ENCODE measurements at places on chromosomes 11 and 22.

DNA sequence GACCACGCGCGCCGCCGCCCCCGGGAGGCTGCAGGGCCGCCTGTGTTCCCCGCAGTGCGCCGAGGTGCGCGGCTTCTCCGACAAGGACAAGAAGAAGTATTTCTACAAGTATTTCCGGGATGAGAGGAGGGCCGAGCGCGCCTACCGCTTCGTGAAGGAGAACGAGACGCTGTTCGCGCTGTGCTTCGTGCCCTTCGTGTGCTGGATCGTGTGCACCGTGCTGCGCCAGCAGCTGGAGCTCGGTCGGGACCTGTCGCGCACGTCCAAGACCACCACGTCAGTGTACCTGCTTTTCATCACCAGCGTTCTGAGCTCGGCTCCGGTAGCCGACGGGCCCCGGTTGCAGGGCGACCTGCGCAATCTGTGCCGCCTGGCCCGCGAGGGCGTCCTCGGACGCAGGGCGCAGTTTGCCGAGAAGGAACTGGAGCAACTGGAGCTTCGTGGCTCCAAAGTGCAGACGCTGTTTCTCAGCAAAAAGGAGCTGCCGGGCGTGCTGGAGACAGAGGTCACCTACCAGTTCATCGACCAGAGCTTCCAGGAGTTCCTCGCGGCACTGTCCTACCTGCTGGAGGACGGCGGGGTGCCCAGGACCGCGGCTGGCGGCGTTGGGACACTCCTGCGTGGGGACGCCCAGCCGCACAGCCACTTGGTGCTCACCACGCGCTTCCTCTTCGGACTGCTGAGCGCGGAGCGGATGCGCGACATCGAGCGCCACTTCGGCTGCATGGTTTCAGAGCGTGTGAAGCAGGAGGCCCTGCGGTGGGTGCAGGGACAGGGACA is 2.7 kb downstream of the NLRP6 start:
- DNase-seq: no peak

- DNase-seq: no peak
Measured at GRCh38 chr11:132101881-132102280, 731.5 kb downstream of the NTM start.

DNA sequence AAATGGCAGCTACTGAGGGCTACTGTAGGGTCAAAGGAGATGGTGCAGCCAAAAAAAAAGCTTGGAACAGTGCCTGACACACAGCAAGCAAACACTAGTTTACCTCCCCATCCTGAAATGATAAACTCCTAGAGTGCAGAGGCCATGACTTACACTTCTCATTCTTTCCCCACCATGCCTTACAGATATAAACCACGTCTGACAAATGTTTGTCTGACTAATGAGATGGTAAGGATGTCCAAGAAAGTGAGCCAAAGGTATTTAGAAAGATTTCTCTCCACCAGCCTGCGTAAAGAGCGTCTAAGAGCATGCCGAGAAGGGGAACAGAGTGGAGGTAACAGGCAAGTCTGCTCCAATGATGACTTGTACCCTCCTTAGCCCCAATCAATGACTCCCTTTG is 99.0 kb downstream of the LARGE1 start:
- DNase-seq: no peak

GRCh38 chr11:2272946-2273280 is 2.5 kb upstream of the ASCL2 start:
- DNase-seq: no peak

DNA sequence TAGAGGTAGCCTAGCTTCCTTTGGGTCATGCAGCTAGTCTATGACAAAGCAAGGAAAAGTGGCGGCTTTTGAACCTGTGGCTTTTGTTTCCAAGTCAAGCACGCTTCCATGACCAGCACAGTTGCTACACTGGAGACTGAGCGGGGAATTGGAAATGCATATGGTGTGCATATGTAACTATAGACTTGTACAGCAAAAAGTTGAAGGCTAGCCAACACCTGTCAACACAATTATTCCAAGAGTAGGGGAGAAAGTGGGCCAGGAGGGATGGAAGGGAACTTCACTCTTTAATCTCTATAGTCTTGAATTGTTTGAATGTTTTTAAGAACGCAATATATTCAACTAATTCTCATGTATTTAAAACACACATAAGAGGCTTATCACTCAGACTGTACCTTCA is 218.5 kb upstream of the CADM1 start:
- DNase-seq: no peak

DNA sequence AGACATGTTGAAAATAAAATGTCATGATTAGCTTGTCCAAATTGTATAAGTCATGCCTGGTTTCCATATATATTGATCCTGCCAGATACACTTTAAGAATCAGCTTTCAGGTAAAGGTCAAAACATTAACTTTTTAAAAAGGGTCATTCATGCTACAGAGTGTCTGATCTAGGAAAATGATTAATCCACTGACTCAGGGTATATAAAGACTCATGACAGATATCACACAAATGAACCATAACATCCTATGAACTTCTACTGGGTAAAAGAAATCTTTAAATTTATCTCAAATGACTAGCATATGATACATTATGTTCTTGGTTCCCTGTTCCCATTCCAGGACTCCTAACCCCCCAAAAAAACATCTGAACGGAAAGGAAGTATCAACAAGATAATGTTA is 11.7 kb downstream of the MRTFA start:
- no peak for DNase-seq

DNA sequence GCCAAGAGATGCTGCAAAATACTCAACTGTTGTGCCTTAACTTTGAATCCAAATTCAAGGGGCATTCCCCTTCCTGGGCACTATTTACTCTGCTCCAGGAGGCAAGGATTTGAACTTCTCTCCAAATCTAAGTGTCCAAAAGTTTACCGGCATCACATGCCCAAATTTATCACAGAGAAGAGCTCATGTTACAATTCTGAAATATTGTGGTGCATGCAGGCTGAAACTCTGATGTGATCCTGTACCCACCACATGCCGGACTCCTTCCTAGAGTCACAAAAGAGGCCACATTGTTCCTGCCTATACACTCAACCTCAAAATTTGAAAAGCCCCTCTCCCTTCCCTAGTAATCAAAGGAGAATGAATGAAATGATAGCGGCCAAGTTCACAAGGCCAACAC is 1.3 kb downstream of the TRAF6 start:
- no peak for DNase-seq

GRCh38 chr22:50612168-50612527 is 11.6 kb downstream of the MAPK8IP2 start:
- no peak for DNase-seq

GRCh38 chr11:27196203-27196897 is 155.7 kb downstream of the BBOX1 start:
- DNase-seq: no peak

DNA sequence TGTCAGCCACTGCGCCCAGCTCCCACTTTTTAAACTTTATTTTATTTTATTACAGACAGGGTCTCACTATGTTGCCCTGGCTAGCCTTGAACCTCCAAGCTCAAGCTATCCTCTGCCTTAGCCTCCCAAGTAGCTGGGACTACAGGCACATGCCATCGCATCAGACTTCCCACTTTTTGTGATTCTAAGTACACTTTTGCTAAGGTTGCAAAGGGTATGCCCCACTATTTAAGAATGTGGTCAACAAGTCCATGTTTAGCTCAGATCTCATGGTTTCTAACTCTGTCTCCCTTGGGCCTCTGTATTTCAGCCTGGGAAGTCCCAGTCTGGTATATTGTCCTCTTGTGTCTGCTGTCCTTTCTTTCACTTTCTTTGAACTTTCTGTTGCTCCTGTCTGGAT is 35.3 kb downstream of the EXPH5 start:
- no peak for DNase-seq

GRCh38 chr11:125117429-125117828 is 6.0 kb upstream of the TMEM218 start:
- DNase-seq: no peak

DNA sequence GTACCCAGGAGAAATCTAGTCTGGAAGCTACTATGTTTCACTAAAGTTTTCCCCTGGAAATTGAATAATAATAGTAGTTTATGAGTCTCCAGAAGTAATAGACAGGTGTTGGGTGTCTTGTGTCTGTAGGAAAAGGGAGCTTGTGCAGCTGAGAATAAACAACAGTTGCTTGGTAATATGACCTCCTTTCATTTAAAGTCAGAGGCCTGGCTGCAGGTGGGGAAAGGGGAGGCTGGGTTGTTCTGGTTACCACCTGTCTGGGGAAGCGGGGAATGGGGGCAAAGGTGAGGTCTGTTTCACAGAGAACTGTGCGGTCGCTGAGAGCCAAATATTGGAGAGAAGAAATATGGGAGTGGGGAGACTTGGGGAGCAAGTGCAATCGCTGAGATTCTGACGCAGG is 3.3 kb upstream of the GRAMD1B start:
- DNase-seq: no peak

DNA sequence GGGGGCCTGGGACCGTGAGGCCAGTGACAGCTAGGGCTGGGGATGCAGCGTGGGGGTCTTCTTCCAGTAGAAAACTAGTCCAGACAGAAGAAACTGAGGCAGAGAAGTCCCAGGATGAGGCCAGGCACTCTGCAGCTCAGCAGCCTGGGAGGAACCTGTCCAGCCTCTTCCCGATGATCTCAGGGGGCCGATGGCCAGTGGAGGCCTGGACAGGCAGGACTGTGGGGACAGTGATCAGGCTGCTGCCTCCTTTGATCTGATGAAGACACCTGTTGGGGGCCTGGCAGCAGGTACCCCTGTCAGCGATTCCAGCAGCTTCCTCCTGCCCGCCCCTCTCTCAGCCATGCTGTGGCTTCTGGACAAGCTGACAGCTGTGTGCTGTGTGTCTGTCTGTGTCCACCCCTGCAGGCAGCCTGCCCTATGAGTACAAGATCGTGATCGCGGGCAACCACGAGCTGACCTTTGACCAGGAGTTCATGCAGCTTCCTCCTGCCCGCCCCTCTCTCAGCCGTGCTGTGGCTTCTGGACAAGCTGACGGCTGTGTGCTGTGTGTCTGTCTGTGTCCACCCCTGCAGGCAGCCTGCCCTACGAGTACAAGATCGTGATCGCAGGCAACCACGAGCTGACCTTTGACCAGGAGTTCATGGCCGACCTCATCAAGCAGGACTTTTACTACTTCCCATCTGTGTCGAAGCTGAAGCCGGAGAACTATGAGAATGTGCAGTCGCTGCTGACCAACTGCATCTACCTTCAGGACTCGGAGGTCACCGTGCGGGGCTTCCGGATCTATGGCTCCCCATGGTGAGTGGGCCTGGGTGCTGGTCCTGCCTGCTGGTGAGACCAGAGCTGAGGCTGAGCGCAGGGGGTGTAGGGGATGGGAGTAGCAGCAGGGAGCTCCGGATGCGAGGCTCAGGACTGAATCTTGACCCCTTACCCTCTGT is 62.6 kb downstream of the MPPED1 start:
- no peak for DNase-seq

GRCh38 chr22:38872831-38873248 is 824 bp upstream of the CBX6 start:
- DNase-seq: no peak

GRCh38 chr22:28243539-28243938 is 324.5 kb upstream of the PITPNB start:
- DNase-seq: no peak

DNA sequence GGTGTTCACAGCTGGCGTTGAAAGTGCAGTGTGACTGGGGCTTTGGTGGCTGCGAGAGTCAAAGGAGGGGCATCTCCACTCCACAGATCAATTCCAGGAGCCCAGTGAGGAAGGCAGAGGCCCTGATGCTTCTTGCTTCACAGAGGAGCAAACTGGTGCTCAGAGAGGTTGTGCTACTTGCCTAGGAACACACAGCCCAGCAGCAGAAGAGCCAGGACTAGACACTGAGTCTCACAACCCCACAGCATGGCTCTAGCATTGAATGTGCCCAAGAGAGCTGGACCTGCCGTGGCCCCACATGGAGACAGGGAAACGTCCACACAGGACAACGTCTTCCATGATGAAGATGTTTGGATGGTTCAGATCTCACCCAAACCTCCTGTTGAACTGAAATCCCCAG is 33.3 kb downstream of the LINC01488 start:
- DNase-seq: no peak

DNA sequence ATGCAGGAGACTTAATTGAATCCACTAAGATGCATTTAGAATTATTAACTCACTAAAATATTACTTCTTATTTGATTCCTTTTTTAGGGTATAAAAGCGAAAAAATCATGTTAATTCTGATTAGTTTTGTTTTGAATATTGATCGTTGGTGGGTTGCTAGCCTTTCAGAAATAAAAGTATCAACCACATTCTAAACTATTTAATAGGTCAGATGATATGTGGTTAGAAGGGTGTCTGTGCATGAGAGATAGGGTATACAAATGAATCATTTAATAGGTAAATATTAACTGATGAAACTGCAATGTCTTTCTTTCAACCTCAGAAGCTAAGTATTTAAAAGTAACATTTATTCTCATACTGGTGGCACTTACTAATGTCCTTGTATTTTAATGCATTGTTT is 515.1 kb downstream of the CNTN5 start:
- no peak for DNase-seq

DNA sequence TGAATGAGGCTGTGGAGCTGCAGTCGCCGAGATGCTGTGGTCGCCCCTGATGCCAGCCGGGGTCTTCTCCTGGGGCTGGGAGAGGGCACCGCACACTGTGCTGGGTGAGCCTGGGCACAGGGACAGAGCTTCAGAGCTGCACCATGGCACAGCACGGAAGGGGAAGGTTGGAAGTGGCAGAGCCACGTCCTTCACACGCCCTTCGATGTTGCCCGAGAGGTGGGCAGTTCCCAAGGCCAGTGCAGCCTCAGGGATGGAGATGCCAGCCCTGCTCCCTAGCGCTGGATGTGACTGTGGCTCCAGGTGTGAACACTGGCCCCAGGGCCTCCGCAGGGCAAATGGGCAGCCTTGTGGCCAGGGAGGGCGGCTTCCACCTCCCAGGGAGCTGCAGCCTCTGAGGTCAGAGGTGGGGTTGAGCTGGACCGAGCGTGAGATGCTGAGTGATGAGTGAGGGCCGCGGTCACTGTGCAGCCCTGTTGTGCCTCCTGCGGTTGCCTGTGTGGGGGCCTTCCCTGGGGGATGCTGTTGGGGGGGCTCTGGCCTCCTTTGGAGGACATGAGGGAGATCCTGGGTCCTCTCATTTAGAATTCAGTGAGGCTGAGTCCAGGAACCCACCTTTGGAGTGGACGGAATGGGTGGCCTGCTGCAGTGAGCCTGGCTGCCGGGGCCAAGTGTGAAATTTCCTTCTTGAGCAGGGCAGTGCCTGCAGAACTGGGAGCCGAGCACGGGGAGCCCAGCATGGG is 1090.0 kb downstream of the BRD1 start:
- no peak for DNase-seq

Measured in HFF-Myc (cell line).